ENCODE measurements at places on chromosomes 5 and 9.

DNA sequence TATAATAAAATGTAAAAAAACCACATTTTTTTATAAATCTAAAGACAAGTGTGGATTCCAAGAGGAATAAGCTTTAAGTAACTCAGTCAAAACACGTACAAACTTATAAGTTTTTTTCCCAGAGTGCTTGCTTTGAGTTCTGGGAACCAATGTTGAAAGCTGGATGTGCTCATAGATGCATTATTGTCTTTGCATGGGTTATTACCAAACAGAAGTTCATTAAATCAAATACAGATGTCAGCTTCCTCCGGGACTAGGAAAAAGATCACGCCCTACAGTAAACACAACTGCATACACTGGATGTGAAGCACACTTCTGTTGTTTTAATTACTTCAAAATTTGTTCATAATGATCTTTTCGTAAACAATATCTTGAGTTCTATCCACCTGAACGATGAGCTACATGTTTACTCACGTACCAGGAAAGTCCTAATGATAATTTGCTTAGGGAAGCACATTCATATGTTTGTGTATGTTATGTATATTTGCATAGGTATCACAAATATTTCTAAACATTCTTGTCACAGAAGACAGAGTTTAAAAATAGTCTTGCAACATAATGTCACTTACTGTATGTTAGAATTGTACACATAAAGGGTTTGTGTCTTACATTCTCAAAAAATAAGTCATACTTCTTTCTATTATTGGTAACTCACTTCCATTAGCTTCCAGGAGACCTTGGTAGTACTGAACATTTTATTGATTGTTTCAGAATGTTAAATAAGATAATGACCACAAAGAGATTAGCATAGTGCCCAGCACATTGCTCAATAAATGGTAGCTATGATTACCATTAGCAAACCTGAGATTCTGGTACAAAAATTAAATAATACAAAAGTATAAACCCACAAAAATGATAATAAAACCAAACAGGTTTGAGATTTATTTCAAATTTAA lies 427.4 kb downstream of the CETN3 start:
- DNase-seq = no peak

- no peak for DNase-seq
Measured at GRCh38 chr5:138360941-138361452, 8.5 kb downstream of the KDM3B start.

DNA sequence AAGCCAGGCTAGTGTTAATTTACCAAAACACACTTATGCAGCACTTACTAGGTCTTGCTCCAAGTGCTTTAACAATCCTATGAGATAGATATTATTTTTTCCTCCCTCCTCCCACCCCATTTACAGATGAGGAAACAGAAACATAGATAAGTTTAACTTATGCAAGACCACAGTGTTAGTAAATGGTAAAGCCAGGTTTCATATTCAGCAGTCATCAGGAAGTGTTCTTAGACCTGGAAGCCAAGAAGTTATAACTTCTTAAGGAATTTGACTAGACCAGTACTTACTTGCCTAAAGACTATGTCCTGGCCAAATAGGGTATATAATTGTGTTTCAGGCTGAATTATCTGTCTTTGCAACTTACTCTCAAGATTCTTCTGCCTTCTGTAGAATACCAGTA lies 15.9 kb downstream of the ABHD17B start:
- no peak for DNase-seq

- no peak for DNase-seq
Measured at GRCh38 chr9:98342098-98342819, 86.8 kb upstream of the TBC1D2 start.

DNA sequence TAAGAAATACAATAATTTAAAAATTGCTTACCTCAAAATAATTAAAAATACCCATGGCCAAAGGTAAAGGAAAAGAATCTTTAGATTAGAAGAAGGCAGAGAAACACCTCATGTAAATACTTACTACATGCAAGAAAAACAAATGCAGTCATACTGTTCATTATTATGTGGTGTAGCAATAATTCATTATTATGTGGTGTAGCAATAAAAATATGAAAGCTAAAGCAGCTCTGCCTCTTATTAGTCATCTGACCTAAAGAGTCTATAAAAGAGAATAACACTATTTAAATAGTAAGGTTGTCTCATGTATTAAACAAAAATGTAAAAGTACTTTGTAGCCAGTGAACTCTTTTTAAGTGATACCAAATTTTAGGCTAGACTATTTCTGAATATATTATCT lies 6.6 kb downstream of the DTWD2 start:
- no peak for DNase-seq

- peak; percentile 95 for DNase-seq
Measured at GRCh38 chr9:33466565-33467495, 6.9 kb downstream of the NOL6 start.

- DNase-seq = no peak
Measured at GRCh38 chr5:5522336-5522735, 99.9 kb downstream of the ICE1 start.

DNA sequence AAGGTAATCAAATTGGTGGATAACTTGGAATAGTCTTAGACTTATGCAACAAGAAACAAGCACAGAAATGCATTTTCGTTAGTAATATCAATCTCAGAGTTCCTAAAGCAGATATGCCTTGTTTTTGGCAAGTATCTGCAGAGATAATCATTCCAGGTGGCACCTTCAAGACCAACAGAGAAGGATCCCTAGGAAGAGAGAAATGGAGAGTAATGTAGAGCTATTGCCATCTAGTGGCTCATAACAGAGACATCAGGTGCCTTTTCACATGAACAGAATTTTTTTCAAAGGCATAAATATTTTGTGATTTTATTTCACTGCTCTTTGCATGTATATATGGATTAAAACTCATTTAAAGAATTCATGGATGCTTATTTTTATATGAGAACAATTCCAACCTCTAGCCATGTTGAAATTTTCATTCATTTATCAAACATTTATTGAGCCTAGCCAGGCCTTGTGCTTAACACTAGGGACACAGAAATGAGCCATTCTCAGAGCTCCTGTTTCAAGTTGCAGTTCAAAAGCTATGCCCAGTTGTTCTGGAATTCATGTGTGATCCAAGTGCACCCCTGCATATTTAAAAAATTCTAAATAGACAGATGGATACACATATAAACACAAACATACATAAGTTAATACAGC lies 117.5 kb upstream of the OR13F1 start:
- no peak for DNase-seq

DNA sequence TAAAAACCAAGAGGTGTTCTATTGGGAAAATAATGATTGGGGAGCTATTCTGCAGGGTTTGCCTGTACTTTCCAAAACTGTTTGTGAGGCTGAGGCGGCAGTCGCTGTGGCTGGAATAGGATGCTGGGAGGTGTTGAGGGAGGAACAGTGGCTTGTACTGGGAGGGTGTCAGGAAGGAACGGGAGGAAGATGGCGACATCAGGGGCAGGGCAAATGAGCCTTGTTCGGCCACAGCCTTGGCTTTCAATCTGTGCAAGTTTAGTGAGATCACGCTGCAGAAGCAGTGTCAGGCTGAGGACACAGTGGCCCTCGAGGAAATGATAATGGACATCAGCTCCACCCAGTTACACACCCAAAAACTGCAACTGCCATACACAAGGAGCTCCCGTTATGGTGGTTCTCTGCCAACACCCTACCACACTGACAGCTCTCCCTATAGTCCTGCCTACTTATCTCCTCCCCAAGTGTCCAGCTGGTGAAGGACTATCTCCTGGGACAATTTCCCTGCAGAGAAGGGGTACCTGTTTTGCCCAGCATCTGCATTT lies 27.3 kb downstream of the KIF2A start:
- DNase-seq = no peak

Data from endodermal cell (in vitro differentiated cells).